ENCODE measurements at places on chromosomes 4 and X. TPM values are rescaled to one million over a fixed set of nuclear protein-coding genes. Genes with fewer than 3 reads are reported as not detected.

GUCY1A1 gene
- total RNA-seq, result not detected

SCARB2 gene
- total RNA-seq, result 35.7 TPM

DNA sequence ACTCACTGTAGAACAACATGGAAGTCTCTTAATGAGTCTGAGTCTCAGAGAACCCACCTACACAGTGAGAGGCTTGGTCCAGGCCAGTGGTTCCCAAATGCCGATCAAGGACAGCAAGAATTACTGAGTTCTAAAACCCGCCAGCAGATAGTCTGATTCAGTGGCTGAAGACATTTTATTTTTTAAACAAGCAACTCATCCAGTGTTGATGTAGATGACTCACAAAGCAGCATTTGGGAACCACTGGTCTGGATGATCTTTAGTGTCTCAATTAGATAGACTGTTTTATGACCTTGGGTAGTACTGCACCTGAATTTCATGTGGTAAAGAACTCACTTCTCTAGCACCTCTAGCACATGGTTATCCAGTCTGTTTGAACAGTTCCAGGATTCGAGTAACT lies 193.6 kb downstream of the FBXW7 start:
- DNase-seq, result no peak

GRCh38 chr4:7073526-7074390 lies 5.9 kb upstream of the GRPEL1 start:
- DNase-seq, result peak; percentile 66

GRCh38 chr4:12488672-12489071 lies 995.5 kb downstream of the RAB28 start:
- no peak for DNase-seq

- DNase-seq, result no peak
Observed at GRCh38 chr4:54505996-54506395, 151.8 kb upstream of the KIT start.

DNA sequence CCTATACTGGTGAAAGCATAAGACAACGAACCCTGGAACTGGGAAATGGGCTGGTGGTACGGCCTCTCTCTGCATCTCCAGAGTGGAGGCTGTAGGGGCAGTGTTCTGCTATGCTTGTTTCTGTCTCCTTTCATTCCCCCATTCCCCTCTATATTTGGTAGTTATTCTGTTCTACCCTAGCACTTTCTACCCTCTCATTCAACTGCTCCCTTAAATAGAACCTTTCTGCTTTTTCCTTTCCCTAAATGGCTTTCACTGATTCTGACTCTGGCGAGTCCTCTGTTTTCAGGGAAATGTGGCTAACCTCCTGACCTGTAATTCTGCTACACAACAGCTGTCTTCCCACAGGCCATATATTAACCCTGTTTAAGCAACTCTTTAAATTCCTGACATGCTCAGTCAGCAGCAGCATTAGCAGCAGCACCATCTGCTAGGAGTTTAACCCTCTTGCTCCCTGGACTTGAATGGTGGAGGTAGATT lies 94.2 kb downstream of the CXCL13 start:
- DNase-seq, result no peak

DNA sequence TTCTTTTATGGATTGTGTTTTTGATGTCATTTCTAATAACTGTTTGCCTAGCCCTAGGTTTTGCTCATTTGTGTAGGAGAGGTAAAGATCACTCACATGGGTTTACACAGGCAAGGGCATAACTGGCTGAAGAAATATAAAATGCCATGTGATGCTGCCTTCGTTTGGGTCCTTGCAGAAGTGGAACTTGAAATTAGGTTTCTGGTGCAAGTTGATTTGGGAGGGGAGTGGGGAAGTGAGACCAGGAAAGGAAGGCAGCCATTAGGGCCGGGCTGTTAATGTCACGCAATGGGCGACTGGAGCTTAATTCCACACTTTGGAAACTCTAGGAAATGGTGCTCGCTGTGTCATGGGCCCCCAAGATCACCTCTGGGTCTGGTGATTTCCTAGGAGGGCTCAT lies 14.5 kb downstream of the CLCN4 start:
- no peak for DNase-seq

DNA sequence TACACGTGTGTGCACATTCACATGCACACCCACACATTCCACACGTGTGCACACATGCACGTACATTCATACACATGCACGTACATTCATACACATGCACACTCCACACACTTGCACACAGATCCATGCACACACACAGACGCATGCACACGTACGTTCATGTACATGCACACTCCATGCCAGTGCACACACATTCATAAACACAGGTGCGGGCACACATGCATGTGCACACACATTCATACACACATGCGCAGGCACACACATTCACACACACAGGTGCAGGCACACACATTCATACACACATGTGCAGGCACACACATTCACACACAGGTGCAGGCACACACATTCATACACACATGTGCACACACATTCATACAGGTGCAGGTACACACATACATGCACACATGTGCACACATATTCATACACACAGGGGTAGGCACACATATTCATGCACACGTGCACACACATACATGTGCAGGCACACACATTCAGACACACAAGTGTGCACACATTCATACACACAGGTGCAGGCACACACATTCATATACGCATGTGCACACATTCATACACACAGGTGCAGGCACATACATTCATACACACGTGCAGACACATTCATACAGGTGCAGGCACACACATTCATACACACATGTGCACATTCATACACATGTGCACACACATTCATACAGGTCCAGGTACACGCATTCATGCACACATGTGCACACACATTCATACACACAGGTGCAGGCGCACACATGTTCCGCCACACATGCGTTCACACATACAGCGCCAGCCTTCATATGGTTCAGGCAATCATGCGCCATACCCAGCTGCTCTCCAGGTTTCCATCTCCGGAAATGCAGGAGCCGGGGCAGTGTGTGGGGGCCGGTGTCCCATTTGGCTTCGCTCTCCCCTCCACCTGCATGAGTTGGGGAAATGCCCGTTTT lies 124.8 kb downstream of the HMX1 start:
- DNase-seq, result no peak
